ENCODE measurements at places on chromosomes 1 and 21. TPM values are rescaled to one million over a fixed set of nuclear protein-coding genes. Genes with fewer than 3 reads are reported as not detected.

Gene CLEC20A
- not detected for total RNA-seq

Gene PLPPR5
- total RNA-seq: 0.12 TPM

Gene TRNP1
- total RNA-seq: 48.4 TPM

Gene CELA3A
- not detected for total RNA-seq

Gene C1orf21
- 86.0 TPM for total RNA-seq

Gene SPATA46
- not detected for total RNA-seq

Gene CATSPERE
- 2.2 TPM for total RNA-seq

Gene ITLN2
- total RNA-seq: not detected

Gene MAN1C1
- 20.0 TPM for total RNA-seq

Gene FBXO2
- 4.7 TPM for total RNA-seq
